ENCODE measurements at places on chromosomes 5 and 9.
A peak's percentile ranks its signal among the peaks of the same experiment; 100 is the strongest.

- no peak for DNase-seq
Observed at GRCh38 chr5:179927824-179928223, 20.1 kb upstream of the TBC1D9B start.

DNA sequence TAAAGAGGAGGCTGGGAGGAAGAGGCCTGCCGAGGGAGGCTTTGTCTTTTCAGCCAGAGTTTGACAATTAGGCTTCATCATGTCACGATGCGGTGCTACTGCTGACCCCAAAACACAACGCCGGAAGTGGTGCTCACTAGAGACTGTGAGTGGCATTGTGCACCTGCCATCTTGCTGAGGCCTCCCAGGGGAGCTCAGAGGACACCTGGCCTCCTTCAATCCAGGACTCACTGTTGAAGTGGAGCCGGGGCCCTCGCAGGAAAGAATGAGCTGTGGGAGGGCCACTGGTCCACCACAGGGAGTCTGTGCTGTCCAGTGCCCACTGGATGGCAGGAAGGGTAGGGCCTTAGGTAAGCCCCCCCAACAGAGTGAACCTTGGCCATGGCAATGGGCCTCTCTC lies 12.7 kb upstream of the SLC25A48 start:
- DNase-seq: no peak

DNA sequence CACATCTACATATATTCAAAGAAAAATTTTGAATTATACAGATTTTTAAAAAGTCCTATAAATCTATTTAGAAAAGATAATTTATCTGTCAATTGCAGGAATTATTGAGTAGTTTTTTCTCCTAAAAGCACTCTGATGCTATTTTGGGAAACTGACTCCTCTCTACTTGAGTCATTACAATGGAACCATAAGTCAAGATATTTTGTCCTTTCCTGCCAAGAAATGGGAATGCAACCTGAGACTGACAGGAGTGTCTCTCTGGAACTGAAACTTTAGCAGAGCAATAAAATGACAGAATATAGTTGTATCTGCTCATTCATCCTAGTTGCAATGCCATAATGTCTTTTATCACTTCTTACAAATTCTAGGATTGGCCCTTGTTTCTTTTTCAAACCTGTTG lies 48.6 kb downstream of the CARTPT start:
- DNase-seq: no peak

DNA sequence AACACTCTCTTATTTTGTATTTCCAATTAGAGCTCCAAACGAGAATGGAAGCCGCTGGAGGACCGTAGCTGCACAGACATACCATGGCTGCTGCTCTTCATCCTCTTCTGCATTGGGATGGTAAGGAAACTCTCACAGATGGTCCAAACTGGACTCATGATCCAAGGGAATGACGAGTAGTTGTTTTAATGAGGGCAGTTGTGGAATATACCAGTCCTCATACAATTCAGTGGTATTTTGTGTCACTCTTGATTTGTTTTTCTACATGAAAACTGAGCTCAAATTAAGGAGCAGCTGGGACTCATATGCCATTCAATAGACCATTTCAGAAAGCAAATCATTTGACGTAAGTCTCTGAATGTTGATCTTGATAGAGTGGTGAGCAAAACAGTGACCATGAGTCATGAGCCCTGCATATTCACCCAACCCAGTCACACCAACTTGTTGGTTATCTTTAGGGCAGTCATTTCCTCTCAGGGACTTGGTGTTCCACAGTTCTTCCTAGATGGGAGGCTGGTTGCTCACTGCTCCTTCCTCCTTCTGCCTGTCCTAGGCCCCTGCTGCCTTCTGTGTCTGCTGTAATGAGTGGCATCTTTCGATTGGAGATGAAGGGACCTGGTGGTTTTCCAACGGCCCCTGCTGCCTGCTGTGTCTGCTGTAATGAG lies 54.9 kb downstream of the SLC44A1 start:
- DNase-seq: no peak

DNA sequence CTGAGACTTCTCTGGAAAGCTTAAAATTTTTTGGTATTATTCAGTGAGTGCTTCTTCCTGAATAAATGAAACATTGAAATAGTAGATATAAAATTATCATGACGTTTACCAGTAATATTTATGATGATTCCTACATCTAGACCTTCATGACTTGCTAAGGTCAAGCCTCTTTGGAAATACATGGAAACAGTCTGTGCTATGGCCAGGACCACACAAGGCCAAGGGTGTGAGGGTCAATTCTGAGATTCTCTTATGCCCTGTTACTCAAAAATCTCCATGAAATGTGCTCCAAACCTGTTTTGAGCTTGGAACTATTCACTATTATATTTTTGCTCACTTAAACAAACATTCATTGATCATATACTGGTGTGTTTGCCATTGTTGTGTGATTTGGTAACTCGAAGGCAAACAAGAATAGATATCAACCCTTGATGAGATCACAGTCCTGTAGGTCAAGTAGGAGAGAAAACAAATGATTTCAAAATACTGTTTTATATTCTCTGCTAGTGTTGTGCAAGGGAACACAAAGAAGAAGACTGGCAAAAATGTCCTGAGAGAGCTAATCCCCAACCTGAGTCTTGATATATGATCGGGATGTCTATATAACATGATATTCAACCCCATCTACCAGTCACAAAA lies 1254.9 kb upstream of the DMAC1 start:
- DNase-seq: no peak

DNA sequence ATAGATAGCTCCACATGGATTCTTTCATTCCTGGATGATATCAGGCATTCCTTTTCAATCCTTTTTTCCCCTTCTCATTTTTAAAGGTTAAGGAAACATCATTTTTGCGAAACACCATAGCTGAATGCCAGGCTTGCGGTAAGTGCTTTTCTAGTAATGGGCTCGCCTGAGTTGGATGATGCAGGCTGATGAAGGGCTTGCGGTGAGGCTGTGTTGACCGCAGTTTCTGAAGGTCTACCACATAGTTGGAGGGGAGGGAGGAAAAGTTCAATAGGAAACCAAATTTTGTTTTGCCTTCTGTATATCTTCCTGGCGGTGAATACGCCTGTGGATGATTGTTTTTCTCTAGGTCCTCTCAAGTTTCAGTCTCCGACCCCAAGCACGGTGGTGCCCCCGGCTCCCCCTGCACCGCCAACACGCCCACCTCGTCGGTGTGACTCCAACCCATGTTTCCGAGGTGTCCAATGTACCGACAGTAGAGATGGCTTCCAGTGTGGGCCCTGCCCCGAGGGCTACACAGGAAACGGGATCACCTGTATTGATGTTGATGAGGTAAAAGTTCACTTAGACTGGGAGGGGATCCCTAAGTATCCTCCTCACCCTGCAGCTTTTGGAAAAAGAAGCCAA lies 24.3 kb downstream of the THBS4 start:
- peak; percentile 65 for DNase-seq

DNA sequence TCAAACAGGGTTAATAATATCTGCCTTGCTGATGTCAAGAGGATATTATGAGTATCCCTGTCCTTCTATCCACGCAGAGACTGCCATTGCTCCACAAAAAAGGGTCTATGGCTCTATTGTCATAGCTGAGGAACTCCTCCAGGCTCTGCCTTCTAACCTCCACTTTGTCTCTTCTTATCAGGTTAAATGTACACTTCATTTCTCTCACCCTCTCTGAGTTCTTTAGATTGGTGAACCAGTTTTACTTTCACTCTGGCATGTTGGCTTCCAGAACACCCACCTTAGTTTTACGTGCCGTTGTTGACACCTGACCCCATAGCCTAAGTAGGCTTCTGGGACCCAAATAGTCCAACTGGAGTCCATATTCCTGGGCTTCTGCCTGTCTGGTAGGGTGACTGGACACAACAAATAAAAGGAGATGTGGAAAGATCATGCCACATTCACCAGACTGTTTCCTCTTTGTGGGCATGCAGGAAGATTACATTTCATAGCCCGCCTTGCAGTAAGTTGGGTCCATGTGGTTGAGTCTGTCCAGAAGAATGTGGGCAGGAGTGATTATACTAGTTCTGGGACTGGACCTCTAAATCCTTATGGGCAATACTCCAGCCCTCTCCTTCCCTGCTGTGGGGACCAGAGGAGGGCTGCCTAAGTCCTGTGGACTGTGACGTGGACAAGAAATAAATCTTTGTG lies 350.4 kb upstream of the CLINT1 start:
- no peak for DNase-seq

- DNase-seq: no peak
Observed at GRCh38 chr9:137953683-137954438, 76.3 kb downstream of the CACNA1B start.

DNA sequence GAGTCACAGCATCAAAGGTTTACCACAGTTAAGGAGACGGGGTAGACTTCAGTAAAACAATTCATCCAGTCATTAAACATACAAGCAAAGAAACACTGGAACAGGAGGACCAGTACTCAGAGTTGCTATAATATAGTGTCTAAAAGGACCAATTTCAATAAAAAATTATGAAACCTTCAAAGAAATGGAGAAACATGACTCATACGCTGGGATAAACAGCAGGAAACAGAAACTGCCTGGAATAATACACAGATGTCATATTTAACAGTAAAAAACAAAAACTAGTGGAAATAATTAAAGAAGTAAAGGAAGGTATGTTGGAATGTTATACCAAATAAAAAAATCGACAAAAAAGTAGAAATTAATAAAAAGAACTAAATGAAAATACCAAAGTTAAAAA lies 1075.9 kb downstream of the NR2F1-AS1 start:
- no peak for DNase-seq

GRCh38 chr9:91844701-91845291 lies 105.2 kb downstream of the ROR2 start:
- DNase-seq: no peak

DNA sequence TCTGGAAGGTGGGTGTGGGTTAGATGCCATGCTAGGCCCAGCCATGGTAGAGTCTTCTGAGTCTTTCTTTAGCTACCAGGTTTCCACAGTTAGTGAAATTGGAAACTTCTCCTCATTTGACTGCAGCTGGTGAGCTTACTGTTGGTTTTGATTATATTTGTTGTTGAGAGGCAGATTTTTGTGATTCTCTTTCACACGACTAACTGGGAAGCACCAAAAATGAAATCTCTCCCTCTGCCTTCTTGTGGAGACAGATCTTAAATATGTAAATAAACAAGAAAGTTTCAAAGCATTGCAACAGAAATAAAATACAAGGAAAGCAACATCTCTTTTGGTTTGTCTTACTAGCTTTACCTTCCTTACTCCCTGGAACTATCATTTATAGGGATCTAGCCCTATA lies 122.2 kb downstream of the CEMIP2 start:
- no peak for DNase-seq

- peak; percentile 44 for DNase-seq
Observed at GRCh38 chr5:1652873-1653697, 129.3 kb upstream of the LPCAT1 start.

GRCh38 chr9:95479330-95479729 lies 37.4 kb downstream of the PTCH1 start:
- no peak for DNase-seq

GRCh38 chr5:145464171-145464570 lies 371.0 kb downstream of the PRELID2 start:
- DNase-seq: no peak

GRCh38 chr5:113489299-113489698 lies 1.0 kb upstream of the MCC start:
- peak; percentile 55 for DNase-seq

DNA sequence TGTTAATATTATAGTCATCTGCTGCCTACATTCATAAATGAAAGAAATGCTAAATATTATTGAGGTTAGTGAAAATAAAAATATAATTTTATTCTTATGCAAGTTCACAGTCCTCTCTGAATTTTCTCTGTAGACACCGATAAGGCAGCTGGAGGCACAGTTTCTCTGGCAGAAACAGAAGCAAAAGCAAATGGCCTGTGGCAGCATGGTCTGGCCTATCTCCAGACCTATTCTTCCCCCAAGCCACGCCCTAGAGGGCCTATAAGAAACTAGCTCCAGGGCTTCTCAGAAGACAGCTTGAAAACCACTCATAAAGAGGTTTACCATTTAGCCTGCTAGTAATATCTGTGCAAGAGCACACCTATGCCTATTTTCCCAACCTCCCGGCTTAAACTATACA lies 28.4 kb downstream of the MRPS27 start:
- DNase-seq: no peak

- no peak for DNase-seq
Observed at GRCh38 chr5:151822141-151822540, 50.4 kb downstream of the G3BP1 start.

GRCh38 chr5:178368274-178368673 lies 135.7 kb upstream of the PHYKPL start:
- no peak for DNase-seq

GRCh38 chr5:17233488-17233887 lies 16.1 kb downstream of the BASP1 start:
- no peak for DNase-seq

DNA sequence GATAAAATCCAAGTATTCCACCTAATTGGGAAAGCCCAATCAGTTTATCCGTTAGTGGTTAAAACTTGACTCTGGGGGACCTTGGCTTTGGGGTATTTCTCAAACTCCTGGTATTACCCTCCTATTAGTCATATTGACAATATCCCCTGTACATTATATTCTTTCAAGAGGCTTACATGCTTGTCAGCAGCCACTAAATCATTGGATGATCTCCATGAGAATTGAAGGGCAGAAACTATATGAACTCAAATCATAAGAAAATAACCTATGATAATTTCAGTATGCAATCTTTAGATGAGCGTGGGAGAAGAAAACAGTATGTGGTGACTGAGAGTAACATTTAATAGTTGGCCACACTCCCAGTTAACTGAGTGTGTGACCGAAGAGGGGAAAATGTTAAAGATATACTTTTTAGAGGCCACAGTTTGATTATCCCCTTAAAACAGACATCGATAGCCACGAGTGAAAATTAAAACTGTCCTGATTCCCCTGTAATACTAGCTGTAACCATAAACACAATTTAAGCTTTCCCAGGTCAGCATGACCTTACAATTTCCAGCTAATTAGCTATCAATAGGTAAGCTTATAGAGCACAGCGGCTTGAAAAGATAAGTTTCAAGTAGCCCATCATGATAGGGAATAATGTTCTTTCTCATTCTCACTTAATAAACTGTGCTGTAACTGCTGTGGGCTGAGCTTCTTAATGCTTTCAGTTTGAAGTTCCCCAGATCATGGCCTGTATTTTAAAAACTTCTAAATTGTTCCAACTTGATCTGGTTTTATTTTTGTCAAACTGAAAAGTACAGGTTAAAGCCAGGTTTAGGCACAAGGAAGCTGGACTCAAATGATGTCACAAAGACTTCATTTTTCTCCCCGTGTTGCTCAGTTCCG lies 58.6 kb downstream of the PUM3 start:
- DNase-seq: no peak

DNA sequence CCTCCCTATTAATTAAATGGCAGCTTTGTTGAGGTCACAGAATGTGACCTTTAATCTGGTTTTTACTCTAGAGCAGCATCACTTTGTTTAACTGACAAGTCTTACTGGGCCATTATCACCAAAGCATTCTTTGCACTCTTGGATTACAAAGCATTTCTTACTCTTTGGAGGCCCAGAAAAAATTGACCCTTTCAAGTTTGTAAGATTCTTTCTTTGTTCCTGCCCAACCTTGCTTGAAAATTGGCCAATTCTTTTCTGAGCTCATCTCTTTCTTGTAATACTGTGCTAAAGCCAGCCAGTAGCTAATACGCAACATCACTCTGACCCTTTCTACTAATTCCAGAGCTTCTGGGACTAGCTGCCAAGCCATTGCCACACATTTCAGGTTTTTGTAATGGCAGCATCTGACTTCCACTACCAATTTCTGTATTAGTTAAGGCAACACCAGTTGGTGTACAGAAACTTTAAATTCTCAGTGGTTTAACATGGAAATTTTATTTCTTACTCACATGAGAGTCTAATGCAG lies 131.6 kb downstream of the PRDM6 start:
- DNase-seq: no peak

All from left hindlimb (tissue), 1 donor.